ENCODE measurements at places on chromosomes 12 and 14. TPM values are rescaled to one million over a fixed set of nuclear protein-coding genes. Genes with fewer than 3 reads are reported as not detected.

DNA sequence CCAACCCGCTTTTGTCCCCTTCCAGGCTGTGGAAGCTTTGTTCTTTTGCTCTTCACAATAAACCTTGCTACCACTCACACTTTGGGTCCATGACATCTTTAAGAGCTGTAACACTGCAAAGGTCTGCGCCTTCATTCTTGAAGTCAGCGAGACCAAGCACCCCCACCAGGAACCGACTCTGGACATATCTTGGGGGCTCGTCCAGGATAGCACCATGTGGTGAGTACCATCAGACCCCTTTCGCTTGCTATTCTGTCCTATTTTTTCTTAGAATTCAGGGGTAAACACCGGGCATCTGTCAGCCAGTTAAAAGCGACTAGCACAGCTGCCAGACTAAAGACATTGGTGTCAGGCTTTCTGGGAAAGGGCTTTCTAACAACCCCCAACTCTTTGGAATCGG is 137.6 kb upstream of the PPFIA2 start:
- DNase-seq: no peak

DNA sequence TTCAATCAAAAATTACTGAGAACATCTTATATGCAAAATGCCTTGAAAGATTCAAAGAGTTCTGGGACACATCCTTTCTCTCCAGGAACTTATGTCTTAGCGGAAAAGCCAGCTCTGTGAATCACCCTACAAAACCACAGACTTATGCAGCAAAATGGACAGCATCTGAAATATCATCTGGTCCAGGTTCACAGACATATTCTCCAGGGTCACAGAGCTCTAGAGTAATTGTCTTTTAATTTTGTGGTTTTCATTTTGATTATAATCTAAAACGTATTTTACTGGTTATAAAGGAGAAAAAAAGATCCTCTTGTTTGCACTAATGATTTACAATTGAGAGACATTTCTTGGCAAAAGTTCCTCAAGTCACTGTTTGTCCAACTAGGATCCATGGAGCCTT is 246.2 kb downstream of the MSRB3 start:
- DNase-seq: peak; percentile 74

DNA sequence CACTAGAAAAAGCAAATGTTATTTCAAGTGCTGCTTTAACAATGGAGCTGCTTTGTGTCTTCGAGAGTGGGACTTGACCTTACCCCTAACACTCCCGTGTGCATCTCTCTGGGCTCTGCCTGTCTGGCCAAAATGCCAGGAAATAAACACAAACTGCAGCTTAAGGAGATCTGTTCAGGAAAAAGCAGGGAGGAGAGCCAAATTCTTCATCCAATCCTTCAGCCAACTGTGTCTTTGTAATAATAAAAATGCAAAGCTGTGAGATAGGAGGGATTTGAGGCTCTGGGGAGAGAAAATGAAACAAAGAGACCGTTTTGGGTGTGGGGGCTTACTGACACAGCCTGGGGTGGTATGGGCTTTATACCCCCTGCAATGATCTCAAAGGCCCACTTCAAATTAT is 85.8 kb upstream of the WSCD2 start:
- DNase-seq: no peak

The KCNK10 gene
- total RNA-seq: 0.63 TPM

The CLEC9A gene
- not detected for total RNA-seq

The TFCP2 gene
- 4.9 TPM for total RNA-seq

The TPPP2 gene
- not detected for total RNA-seq

The NKX2-1 gene
- 4.7 TPM for total RNA-seq

The EVL gene
- total RNA-seq: 18.6 TPM

All from Daoy (cell line).